ENCODE measurements at places on chromosomes 6 and 20.

DNA sequence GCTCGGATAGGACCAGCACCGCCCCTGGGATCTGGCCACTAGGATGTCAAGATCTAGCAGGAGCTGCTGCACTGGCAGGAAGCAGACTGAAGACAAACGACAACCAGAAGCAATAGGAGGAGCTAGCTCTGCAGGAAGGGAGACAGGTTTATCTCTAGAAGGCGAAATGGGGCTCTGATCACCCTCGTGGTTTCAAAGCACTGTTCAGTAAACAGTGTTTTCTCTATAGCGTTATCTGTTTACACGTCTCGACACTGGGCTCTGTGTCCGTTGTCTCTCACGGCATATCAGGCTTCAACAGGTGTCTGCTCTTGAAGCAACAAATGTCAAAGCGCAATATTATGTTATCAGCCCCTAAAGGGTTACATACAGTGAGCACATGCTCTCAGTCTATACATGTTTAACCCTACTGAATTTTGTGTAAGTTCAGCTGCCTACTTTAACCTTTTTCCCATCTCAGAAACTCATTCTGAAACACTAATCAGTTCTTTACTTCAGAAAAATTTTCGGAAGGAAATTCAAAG, 23.8 kb downstream of the TMEM14B start:
- DNase-seq: no peak

DNA sequence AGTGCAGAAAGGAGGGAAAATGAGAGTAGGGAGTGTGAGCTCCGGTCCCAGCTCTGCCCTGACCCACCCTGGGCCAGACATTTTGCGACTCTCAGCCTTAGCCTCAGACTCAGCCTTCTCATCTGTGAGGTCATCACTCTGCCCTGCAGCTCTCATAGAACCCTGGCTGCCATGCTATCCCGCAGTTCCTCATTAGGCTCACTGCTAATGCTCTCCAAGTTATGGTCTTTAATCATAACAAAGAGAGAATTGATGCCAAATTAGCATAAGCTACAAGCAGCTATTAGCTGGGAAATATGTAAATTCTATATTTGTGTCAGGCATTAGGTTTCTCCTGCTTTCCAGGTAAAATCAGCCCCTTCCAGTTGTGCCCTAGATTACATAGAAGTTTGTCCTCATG, 46.5 kb upstream of the MLN start:
- no peak for DNase-seq

- no peak for DNase-seq
These were observed 21.9 kb downstream of the SPATA2 start for GRCh38 chr20:49893242-49894072.

GRCh38 chr20:63017076-63017825, 10.5 kb upstream of the BHLHE23 start:
- no peak for DNase-seq

DNA sequence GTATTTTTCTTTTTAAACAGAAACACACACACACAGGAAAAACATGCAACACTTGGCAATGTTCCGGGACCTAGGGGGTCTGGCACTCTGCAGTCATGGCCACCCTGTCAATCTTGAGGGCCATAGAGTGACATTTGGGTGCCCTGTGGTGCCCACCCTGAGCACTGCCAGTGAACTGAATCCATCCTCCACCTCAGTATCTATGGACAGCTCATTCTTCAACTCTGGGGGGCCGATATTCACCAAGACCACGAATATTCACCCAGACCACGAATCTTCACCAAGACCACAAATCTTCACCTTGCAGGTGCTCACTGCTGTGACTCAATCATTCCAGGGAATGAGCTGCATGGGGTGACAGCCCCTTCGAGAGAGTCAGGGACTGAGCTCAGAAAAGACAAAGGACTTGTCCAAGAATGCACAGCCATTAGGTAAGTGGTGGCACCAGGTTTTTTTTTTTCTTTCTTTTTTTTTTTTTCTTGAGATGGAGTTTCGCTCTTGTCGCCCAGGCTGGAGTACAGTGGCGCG, 19.1 kb downstream of the SNAI1 start:
- DNase-seq: no peak

GRCh38 chr6:138034229-138034628, 73.0 kb downstream of the PERP start:
- no peak for DNase-seq

- no peak for DNase-seq
These were observed 14.2 kb downstream of the VAPB start for GRCh38 chr20:58403272-58403671.

- no peak for DNase-seq
These were observed 27.6 kb downstream of the BCKDHB start for GRCh38 chr6:80134065-80134464.

GRCh38 chr20:36658300-36658699, 12.3 kb upstream of the SLA2 start:
- DNase-seq: no peak

DNA sequence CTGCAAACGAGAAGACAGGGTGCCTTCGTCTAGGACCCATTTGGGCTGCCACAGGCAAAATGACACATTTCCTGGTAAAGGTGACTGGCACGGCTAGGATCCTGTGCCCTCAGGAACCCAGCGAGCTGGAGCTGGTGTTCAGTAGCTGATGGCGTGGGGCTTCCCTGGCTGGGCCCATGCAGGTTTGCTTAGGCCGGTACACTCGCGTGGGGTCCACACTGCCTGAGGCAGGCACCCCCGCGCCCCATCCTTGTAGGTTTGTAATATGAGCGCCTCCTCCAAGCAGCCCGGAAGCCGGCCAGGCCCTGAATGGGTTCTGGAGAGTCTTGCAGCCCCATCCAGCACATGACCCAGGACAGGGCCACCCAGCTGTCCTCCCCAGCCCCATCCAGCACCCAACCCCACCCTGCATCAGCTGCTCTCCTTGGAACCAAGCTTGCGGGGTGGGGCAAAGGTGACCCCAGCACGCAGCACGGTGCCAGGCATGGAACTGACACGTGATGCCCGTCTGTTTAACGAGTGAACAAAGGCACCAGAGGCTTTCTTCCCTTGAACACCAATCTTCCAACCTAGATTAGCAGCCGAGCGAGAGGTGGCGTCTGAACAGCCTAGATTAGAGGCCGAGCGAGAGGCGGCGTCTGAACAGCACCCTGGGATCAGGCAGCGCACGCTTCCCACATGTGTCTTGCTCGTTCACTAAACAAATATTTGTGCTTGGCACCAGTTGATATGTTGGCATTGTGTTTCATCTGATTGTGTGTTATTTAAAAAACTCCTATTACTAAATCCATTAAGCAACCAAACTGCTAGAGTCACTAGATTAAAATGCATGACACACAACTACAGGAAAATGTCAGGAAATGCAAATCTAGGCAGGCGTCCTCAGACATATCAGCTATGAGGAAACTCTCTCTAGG, 112.1 kb downstream of the DLL1 start:
- no peak for DNase-seq

DNA sequence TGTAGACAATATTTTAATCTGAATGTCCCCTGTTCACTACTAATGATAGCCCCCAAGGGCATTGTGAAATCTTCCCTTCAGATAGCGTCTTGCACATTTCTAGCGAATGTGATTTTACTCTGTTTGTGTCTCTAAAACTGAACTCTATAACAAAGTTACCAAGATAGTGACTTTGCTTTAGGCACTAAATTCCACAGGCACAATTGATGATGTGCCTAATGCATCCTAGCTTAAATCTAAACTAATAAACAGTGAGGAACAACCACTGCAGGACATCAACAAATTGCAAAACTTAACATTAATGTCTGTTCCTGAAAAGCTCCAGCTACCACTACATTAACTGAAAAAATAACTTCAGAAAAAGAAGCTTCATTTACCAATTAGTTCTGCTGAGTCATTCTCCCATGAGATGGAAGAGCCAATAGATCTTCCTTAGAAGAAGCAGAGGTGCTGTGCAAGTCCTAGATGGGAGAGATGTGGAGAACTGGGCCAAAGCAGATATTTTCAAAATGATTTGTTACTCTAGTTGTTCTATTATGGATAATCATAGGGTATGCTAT, 1065.0 kb downstream of the EPHA7 start:
- no peak for DNase-seq

DNA sequence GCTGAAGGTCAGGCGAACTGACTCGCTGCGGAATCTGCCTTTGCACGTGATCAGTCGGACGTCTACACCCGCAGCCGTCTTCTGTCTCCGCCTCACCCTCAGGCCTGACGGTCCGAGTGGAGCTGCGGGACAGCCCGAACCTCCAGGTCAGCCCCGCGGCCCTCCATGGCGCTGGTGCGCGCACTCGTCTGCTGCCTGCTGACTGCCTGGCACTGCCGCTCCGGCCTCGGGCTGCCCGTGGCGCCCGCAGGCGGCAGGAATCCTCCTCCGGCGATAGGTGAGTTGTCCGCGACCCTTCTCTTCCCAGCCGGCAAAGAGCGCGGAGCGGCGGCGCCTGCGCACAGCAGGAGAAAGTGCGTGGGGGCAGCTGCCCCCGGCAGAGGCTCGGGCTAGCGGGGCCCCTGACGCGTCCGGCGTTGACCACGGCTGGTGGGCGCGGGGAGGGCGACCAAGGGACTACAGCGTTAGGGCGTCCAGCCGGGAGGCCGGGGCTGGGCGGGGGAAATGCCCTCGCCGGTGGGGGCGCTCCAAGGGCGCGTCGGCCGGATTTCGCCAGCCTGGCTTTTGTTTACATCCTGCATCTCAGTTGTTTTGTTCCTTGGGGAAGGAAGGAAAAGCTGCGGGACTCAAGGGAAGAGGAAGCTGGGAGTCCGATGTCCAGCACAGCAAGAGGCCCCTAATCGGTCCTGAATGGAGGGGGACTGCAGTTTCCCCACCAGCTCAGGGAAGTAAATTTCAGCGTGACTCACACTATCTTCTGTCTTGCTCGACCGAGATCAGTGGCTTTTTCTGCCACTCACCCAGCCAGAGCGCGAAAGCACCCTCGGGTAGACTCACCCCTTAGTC, at the start of gene SMPDL3A:
Gene SMPDL3A, plus strand, starts transcription at position 77 of the 846 bp plus-strand sequence. Its CDS starts 89 bp downstream, at position 166.
- no peak for DNase-seq

DNA sequence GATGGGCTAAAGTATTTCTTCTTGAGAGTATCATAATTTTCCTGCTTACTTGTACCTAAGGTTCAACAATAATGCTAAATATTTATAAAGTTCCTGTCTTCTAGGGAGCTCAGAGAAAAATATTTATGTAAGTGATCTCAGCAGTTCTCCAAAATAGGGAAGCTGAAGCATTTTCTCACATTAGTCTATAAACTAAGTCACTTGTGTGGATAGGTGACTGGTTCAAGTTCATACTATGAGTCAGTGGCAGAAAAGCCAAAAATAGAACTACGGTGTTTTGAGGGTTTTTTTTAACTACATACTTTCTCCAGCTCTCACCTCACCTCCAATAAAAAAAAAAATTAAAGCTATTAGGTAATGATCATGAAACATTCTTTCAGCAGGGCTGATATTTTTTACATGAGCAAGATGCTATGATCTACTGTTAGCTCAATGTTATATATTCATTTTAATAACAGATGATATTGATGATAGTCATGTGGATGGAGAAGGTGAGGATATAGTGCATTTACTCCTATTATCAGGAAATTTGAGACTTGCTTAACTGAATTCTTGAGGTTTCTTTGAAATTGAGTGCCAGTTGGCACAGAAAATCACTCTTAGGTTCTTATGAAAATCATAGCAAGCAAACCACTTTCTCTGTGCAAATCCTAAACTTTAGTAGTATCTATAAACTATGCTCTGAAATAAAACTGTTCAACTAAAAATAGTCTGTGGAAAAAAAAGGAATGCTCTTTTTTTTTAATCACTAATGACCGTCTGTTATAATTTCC, 4.1 kb upstream of the MOXD1 start:
- DNase-seq: no peak

DNA sequence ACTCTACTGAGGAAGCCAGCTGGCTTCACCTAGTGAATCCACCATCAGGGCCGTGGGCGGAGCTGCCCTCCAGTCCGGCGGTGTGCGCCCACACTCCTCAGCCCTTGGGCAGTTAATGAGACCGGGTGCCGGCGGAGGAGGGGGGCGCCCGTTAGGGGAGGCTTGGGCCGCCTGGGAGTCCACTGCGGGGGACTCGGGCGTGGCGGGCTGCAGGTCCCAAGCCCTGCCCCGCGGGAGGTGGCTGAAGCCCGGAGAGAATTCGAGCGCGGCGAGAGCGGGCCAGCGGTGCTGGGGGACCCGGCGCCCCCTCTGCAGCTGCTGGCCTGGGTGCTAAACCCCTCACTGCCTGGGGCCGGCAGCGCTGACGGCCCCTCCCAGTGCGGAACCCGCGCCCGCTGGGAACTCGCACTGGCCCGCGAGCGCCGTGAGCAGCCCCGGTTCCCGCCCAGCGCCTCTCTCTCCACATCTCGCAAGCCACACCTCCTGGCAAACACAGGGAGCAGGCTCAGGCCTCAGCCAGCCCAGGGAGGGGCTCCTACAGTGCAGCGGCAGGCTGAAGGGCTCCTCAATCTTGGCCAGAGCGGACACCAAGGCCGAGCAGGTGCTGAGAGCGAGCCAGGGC, 38.4 kb upstream of the GCNT2 start:
- no peak for DNase-seq

GRCh38 chr20:34256629-34257124, 15.5 kb downstream of the ASIP start:
- DNase-seq: no peak

DNA sequence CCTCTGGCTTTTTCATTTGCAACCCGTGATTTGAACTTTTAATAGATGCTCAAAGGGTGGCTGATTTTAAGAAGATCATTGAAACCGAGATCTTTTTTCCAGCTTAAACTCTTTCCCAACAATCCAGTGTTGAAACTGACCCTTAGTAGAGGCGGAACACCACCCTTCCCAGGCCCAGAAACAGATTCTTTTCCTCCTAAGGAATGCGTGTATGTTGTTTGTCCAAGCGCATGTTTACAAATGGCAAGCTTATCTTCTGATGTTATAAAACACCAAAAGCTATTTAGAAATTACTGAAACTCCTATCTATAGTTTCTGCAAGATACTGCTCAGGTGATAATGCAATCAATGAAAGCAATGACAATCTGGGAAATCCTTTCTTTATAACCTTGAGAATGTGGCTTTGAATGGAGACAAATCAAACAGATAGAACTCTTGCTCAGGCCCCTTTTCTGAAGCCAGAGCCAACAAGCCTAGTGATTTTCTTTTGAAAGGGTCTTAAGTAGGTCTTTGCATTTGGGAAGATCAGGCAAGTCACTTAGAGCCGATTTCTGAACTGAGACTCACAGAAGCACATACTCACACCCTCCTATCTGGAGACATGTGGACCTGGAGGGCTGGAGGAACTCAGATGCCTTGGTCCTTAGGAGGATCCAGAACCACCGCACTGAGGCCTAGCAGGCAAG, 9.1 kb downstream of the BANF2 start:
- no peak for DNase-seq

GRCh38 chr20:20136313-20136712, 84.0 kb downstream of the CFAP61 start:
- DNase-seq: no peak
